Osteocyte (in vitro differentiated cells): ENCODE measurements at places on chromosomes 12 and 14. TPM values are rescaled to one million over a fixed set of nuclear protein-coding genes. Genes with fewer than 3 reads are reported as not detected.

The SMCO2 gene
- total RNA-seq, result not detected in 2 replicates

The GPR84 gene
- total RNA-seq, result not detected in 2 replicates

The SDR9C7 gene
- not detected in 2 replicates for total RNA-seq

The CD163 gene
- total RNA-seq, result not detected in 2 replicates

The ACTN1 gene
- total RNA-seq, result 371 and 380 TPM in 2 replicates

The PMCH gene
- not detected in 2 replicates for total RNA-seq

DNA sequence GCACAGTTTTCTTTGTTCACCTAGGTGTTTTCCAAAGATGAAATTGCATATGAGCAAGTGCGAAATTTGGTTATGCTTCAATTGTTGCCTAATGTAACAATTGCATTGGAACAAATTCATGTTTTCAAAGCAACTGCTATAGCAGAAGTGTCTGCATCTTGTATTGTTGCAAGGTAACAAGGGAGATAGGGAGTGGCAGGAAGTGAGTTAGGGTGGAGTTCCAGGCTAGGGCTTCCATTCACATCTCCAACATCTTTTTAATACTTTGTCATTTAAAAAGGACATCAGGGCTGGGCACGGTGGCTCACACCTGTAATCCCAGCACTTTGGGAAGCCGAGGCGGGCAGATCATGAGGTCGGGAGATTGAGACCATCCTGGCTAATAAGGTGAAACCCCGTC, 312.3 kb upstream of the E2F7 start:
- DNase-seq, result no peak

DNA sequence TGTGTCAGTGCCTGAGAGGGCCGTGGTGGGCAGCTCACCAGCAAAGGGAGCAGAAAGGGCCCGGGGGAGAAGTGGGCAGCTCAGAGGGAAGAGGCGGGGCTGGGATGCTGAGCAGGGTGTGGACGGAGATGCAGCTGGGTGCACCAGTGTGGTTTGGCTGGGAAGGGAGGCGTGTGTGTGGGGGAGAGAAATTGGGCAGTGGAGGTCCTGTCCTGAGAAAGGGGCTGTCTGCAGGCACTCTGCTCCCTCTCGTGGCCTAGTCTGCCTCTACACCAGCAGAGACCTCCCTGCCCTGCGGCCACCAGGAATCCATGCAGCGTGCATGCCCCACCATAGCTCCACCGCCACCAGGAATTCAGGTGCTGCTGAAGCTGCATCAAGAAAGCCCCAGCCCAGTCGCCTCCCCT, 6.4 kb downstream of the TMEM121 start:
- no peak for DNase-seq

GRCh38 chr12:5713599-5714081, 231.4 kb downstream of the ANO2 start:
- peak; percentile 30 for DNase-seq

DNA sequence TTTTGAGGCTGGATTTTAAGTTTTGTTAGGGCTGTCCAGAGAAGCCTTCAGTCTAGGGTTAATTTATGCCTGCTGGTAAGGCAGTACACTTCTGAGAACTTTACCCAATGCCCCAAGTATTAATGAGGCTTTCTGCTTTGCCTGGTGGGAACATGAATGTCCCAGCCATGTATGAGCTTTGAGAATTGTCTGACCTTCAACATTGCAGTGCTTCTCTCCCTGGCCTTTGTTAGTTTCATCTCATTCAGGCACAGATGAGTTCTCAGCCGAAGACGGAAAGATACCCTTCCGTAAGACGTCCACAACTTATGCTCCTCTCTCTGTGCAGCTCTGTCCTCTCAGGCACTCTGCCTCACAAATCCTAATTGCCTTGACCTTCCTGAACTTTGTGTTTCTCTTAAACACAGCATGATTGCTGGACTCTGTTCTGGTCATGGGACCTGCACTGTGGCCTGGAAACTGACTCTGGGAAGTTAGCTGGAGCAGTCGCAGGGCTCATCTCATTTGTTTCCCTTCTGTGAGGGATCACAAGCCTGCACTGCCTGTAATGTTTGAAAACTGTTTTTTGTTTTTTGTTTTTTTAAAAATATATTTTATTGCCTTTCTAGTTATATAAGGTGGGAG, 15.7 kb downstream of the CHPT1 start:
- DNase-seq, result no peak

DNA sequence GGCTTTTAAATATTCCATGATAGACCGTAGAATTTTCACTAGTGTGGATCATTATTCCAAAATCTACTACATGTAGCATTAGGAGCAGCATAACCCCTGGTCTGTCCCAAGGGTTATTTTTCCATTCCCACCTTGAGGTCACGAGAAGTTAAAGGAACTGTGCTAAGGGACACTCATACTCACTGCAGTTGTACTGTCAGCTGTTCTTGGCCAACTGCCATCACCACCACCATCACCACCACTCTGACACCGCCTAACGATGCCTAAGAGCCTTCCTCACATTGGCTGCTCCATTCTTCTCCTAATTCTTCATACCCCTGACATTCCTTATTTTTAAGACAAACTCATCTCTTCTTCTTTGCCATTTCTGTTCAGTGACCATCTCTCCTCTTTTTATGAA, 13.4 kb upstream of the PTGDR start:
- DNase-seq, result no peak

DNA sequence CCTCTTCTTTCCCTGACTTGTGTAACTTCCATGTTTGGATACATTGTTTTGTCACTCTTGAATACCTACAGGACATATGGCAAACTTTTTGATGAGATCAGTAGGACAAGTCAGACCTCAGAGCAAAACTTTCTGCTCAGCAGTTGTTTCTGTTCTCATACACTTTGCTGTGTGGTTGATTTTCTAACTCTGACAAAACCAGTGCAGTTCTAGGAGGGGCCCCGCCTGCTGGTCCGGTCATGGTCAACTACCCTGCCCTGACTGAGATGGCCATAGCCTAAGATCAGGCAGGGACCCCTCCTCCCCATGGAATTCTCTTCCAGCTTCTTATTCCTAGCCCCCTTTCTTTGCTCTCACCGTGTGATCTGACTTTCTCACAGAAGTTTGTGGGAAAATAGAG, 92.8 kb downstream of the OTOGL start:
- DNase-seq, result no peak

DNA sequence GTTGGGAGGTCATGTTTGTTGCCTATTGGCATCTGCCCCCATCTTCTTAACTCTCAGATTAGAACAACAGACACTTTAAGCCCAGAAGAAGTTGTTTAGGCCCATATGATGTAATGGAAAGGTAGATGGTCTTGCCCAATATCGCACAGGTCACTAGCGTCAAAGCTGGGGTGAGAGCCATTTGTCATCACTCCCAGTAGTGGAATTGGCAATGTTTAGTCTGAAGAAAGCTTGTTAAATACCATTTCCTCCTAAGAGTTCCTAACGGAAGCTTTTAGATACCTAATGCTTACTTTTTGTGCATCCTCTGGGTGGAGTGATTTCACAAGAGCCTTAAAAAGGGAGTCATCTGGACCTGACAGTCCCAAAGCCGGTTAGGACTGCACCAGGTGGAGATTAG, 125.4 kb downstream of the DACT1 start:
- no peak for DNase-seq

GRCh38 chr12:12979126-12979525, 20.9 kb downstream of the HEBP1 start:
- DNase-seq, result no peak

GRCh38 chr12:65673732-65674131, 150.6 kb upstream of the HMGA2 start:
- DNase-seq, result no peak

GRCh38 chr12:92690601-92691000, 12.2 kb upstream of the PLEKHG7 start:
- no peak for DNase-seq

DNA sequence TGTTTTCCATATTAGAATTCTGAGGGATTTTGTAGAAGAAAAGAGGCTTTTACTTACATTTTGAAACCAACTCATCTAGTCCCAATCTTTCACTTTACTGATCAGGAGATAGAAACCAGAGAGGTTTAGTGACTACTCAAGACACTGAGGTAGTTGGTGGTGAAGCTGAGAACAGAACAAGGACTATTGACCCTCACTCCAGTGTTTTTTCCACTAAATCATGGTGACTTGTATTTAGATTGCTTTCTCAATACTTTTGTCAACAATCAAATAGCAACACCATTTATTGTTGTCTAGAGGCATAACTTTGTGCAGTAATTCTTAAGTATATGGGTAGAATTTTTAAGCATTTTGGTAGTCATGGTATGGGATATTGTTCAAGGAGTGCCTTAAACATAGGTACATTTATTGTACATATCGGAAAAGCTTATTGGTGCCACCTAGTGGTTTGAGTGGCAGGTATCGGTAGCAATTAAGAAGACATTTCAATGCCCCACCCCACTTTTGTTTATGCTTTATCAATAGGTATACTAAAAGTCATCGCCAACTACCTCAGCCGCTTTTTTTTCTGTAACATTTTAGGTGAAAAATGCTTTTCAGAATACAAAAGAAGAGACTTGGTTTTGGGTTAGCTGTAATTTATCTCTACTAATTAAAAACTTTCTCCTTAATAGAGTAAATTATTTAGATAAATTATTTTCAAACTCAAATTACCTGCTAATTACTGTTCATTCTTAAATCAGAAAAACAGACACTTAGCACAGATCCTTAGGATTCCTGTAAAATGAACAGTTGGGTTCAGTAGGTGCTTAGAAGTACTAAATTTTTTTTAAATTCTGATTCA, 47.3 kb upstream of the PAWR start:
- no peak for DNase-seq

DNA sequence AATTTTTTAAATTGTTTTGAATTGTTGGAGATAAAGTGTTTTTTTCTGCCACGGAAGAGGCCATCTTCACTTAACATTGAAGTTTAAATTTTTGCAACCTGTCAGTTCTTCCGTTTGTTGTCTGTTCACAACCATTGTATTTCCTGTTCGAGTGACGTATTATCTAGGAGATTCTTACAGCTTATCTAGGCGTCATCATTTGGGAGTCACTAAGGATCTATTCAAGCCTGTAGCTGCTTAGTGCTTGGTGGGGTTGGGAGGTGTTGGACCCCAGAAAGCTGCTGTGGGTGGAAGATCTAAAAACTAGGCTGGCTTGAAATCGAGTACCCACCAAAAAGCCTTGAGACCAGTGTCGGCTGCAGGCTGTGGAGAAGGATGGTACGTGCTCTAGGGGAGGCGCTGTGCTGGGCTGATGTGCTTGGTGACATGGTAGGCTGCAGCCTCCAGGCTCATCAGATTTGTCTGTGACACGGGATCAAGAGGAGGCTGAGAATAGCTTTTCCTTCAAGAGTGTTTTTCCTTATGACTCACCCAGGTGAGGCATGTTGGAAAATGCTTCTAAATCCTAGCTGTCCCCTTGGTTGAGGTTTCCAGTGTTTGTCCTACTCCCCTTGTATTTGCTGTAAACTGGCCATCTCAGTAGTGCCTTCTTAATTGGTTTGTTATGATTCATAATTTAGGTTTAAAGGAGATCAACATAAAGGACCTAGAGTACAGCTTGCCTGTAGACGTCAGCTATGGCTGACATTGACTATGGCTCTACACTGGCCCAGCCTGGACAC, 57.8 kb downstream of the ATG14 start:
- DNase-seq, result peak; percentile 48

- DNase-seq, result no peak
Observed at GRCh38 chr14:88683119-88683518, 109.6 kb downstream of the EML5 start.

- no peak for DNase-seq
Observed at GRCh38 chr12:59041241-59042121, 121.2 kb upstream of the LRIG3 start.

DNA sequence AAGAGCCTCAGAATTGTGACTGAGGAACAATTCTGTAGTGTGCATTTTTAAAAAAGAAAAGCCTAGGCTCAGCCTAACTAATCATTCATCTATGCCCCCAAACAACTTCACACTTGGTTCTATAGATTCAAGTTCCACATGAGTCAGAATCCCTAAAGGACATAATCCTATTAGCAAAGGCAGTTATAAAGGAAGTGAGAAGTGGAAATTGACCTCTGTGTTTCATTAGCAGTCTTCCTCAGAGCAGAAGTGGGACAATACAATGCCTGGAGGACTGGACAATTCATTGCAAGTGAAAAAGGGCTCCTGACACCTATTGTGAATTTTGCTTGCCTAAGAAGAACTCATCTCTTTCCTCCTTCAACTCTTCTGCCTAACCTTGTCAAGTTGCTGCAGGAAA, 222.3 kb downstream of the PTPRO start:
- no peak for DNase-seq

DNA sequence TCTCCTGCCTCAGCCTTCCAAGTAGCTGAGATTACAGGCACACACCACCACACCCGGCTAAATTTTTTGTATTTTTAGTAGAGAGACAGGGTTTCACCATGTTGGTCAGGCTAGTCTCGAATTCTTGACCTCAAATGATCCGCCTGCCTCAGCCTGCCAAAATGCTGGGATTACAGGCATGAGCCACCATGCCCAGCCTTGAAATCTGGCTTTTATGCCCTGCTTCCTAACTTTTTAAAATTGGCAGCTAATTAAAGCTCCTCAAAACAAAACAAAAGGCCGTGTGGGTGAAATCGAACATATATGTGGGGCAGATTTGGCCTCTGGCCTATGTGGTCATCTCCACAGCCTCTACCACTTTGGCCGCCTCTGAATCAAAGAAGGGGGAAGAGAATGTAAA, 37.9 kb downstream of the KCTD10 start:
- DNase-seq, result no peak

DNA sequence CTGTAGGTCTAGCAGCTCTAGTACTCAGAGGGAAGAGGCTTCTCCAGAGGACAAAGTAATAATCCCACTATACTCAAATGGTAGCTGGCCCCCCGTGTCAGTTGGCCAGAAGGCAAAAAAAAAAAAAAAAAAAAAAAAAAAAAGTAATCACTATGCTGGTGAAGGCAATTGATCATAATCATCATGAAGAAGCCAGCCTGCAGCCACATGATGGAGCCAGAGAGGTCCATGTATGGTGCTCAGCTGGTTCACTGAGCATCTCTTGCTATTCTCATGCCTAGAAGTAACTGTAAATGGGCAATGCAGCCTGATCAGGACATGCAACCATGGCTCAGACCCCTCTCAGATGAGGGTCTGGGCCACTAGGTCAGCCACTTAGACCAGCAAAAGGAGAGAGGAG, 378.8 kb downstream of the MED13L start:
- DNase-seq, result no peak

DNA sequence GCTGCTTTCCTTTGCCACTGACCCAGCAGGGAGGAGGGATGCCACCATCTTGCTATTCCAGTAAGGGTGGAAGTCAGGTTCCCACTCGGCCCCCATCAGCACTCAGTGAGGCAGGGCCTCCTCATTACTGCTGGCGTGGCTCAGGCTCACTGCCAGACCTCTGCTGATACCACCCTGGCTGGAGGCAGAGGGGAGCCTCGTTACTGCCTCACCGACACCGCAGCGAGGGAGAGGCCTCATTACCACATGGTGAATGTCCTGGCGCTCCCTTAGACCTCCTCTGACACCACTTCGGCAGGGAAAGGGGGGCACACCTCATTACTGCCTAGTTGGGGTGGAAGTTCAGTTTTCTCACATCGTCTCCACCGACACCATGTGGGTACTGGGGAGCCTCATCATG, 354.1 kb downstream of the CACNA1C start:
- no peak for DNase-seq

- DNase-seq, result no peak
Observed at GRCh38 chr12:38289396-38289795, 27.2 kb upstream of the ALG10B start.
